GDM1 (cell line): ENCODE measurements at places on chromosomes 4 and X.

DNA sequence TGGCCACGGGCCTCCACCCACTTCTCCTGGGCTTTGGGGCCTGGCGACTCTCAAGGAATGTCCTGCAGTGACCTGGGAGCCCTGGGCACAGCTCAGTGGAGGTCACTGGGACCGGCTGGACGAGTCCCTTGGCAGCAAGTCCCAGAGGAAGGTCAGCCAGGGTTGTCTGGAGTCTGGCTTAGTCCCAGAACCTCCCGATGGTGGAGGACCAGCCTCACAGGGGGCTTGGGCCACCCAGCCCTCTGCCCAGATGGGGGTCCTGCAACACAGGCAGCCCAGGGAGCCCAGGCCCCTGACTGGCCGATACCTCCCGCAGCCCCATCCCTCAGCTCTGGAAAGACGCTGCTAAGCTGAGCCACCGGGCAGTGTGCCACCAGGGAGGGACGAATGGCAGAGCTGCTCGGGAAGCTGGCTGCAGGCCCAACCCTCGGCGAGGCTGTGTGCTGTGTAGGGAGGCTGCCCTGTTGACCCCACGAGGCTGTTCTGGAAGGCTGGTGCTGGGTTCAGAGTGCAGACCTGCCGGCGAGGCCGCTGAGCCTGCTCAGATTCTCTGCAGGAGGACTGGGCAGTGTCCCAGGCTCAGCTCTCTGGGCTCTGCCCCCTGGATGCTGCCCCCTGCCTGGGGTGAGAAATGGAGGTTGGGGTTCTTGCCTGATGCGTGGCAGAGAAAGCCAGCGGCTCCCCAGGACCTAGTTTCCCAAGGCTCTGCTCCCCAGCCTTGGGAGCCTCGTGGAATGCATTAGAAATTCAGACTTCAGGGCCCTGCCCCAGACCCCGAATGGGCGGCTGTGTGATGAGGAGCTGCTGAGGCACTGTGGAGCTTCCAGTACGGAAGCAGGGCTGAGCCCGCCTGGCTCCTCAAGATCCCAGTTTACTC lies 61.7 kb downstream of the ADRA2C start:
- no peak for DNase-seq

- no peak for DNase-seq
Measured at GRCh38 chr4:139810710-139811109, 145.1 kb downstream of the MGST2 start.

DNA sequence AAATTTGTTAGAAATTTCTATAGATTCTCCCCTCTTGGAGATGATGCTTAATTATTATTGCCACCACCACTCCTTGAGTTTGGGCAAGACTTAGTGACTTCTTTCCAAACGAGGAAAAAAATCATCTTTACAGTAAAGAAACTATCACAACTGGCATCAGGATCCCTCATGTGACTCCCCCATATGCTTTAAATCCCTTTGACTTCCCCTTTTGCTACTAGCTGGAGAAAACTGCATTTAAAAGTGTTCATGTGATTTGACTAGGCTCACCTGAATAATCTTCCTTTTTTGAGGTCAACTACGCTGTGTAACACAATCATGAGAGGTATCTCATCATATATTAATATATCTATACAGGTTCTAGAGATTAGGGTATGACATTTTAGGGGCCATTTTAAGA lies 30.3 kb upstream of the ENOX2 start:
- DNase-seq, result no peak

DNA sequence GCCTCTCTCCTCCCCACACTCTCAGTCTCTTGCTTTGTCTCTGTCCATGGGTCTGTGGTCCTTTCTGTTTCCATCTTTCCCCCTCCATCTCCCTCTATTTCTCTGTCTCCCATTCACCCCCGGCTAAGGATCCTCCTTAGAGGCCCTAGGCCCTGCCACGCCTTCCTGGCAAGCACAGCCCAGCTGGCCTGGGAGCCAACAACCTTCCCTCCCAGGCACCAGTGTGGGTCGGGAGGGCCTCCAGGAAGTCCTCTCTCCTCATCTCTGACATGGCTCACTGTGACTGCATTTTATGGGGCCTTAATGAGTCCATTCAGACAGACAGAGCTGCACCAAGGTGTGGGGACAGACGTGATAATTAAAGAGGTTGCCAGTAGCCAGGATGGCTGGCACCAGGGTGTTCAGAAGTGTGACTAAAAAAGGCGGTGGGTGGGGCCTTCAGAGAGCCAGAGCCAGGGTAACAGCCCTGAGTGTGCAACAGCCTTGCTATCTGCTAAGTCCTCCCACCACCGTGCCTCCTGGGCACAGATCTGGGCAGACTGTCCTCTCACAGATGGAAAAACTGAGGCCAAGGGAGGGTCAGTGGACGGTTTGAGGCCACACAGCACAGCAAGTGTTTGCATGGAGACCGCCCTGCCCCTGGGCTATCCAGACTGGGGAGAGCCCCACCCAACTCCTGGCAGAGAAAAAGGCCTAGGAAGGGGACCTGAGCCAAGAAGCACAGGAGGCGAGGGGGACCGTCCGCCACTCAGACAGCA lies 31.5 kb downstream of the BLOC1S4 start:
- no peak for DNase-seq

DNA sequence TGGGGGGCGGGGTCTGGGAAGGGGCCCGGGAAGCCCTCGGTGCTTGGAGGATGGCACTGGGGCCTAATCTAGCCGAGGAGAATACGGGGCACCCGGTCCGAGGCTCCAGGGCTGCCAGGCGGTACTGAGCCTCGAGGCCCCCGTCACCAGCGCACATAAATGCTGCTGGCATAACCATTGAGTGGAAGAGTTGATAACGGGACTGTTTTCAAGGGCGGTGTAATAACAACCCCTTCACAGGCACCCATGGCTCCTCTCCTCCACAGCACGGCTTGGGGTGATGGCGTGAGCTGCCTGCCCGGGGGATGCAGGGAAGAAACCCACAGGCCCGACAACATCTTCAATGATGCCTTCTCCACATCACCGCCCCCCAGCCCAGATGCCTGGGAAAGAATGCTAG lies 130.7 kb downstream of the FAM53A start:
- DNase-seq, result no peak

- DNase-seq, result no peak
Measured at GRCh38 chr4:152698089-152698499, 18.3 kb upstream of the TMEM154 start.

- DNase-seq, result no peak
Measured at GRCh38 chrX:29419774-29420553, 795.4 kb upstream of the MAGEB2 start.

DNA sequence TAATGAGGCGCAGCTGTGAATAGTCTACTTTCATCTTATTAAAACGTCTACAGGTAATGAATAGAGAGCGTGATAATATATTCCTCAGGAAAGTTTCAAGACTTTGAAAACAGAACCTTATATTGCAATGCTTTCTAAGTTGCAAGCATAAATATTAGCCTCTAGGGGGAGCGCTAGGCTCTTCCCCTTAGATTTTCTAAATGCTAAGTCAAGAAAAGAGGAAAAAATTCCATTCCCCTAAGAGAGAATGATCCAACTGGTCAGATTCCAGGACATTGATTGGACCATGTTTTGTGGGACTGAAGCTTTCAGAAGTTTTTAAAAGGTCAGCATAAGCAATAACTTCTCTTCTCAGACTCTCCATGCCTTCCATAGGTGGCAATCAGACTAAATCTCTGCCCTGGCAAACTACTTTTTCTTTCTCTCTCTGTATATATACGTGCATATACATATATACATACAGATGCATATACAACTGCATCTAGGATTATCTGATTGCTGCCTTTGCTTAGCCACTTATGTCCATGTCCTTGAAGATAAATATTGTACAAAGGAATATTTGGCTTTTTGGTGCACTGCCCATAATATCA lies 492.9 kb downstream of the INPP4B start:
- peak; percentile 23 for DNase-seq

DNA sequence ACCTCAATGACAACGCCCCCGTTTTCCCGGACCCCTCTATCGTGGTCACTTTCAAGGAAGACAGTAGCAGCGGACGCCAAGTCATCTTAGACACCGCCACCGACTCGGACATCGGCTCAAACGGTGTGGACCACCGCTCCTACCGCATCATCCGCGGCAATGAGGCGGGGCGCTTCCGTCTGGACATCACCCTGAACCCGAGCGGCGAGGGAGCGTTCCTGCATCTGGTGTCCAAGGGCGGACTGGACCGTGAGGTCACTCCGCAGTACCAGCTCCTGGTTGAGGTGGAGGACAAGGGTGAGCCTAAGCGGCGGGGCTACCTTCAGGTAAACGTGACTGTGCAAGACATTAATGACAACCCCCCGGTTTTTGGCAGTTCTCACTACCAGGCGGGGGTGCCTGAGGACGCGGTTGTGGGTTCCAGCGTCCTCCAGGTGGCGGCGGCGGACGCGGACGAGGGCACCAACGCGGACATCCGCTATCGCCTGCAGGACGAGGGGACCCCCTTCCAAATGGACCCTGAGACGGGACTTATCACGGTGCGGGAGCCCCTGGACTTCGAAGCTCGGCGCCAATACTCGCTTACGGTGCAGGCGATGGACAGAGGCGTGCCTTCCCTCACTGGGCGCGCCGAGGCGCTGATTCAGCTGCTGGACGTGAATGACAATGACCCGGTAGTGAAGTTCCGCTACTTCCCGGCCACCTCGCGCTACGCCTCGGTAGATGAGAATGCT lies 2.2 kb downstream of the FAT4 start:
- DNase-seq, result no peak
